ENCODE measurements at places on chromosomes 7 and 10.

- peak; percentile 97 for DNase-seq
Observed at GRCh38 chr10:87861953-87862678, 1.2 kb downstream of the KLLN start.

DNA sequence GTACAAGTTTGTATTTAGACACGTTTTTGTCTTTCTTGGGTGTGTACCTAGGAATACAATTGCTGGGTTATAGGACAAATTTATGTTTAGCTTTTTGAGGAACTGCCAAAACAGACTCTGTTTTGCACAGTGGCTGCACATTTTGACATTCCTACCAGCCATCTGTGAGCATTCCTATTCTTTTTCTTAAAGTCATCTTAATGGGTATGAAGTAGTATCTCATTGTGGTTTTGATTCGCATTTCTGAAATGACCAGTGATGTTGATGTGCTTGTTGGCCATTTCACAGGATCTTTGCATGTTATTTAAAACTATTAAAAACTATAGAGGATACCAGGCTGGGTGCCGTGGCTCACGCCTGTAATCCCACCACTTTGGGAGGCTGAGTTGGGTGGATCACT, 32.6 kb upstream of the IL15RA start:
- DNase-seq = no peak

- no peak for DNase-seq
Observed at GRCh38 chr7:83105948-83106347, 56.7 kb downstream of the PCLO start.

DNA sequence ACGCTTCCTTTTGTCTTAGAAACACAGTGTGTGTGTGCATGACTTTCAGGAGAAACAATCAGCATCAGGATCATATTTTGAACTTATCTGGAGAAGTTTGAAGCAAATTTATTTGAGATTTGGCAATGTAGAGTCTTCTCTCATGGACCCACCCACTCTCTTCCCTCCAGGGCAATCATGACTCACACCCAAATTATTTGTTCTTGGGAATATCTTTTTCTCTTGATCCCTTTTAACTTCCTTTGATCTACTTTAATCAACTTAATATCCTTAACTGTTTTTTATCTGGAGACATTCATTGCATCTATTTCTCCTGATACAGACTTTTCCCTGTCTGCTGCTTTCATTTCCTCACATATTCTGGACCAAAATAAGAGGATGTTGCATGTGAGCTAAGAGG, 1174.3 kb downstream of the GATA3 start:
- no peak for DNase-seq

DNA sequence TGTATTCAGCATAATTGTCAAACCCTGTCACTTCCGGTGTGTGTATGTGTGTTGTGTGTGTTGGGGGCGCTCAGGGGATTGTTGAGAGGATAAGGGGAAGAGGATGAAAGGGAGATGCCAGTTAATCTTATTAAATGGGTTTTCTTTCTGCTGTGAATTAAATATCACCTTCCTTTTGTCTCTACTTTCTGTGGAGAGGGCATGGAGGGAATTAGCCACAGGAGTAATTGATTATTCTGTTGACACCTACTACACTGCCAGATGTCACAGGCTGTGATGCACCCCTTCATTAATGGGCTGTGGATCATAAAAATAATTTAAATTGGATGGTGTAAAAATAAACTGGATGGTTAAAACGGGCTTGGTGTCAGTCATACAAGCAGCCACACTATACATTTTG, 311.9 kb downstream of the MDFIC start:
- DNase-seq = no peak

GRCh38 chr7:89777499-89777898, 376.8 kb upstream of the STEAP1 start:
- DNase-seq = no peak

- no peak for DNase-seq
Observed at GRCh38 chr7:123975084-123975483, 50.0 kb downstream of the SPAM1 start.

- DNase-seq = no peak
Observed at GRCh38 chr10:64023926-64024470, 502.8 kb downstream of the REEP3 start.

- DNase-seq = peak; percentile 81
Observed at GRCh38 chr10:22321156-22321923, 441 bp downstream of the BMI1 start.

DNA sequence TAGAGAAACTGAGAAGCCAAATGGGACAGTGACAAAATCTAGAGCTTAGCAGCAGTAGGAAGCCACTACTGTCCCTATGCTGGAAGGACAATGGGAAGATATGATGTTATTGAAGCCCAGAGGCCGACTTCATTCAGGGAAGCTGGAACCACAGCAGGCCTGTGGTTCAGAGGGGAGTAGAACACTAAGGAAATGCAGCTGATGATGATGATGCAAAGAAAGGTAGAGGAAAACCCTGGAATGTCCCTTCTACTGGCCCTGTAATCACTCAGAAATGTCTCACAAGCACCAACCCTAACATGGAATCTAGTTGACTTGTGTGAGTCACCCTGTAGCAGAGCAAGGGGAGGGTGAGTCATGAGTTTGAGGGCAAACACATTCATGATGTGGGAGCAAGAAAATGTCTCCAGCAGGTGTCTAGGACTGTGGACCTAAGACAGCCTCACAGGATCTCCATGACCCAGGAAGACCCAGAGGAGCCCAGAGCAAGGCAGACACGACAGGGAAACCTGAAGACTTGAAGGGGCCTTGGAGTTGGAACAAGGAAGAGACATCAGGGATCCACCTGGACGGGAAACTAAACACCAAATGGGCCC, 37.0 kb upstream of the LRRC17 start:
- DNase-seq = no peak

GRCh38 chr10:73159038-73159648, 8.7 kb downstream of the ECD start:
- peak; percentile 58 for DNase-seq

DNA sequence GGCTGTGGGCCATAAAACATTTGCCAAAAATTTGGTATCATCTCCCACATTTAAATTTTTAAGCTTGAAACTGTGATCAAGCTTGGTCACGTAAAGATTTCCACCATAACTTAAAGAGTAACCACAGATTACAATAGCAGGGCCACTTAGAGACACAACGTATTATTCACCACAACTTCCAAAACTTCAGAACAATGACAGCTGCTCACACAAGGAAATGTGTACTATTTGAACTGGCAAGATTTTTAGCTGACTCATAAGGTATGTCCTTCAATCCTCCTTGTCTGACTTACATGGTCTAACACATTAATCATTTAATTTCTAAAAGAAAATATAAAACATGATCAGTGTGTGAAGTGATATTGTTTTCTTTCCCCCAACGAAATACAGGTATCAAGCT, 234.5 kb downstream of the PARD3 start:
- DNase-seq = no peak

DNA sequence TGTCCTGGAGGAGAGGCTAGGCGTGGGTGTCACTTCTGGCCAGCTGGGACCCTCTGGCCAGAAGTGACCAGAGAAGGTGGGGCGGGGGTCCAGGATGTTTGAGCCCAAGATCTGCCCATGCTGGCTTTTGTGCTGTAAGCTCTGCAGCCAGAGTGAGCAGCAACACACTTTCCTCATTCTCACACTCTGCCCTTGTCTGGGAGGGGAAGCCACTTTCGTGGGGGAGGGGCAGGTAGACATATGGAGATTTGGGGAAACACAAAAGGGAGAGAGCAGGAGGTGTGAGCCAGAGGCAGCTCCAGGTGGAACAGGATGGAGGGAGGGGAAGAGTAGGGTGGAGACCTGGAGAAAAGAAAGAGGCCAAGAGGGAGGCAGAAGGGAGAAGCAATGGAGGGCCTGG, 31.5 kb upstream of the ADCYAP1R1 start:
- no peak for DNase-seq

DNA sequence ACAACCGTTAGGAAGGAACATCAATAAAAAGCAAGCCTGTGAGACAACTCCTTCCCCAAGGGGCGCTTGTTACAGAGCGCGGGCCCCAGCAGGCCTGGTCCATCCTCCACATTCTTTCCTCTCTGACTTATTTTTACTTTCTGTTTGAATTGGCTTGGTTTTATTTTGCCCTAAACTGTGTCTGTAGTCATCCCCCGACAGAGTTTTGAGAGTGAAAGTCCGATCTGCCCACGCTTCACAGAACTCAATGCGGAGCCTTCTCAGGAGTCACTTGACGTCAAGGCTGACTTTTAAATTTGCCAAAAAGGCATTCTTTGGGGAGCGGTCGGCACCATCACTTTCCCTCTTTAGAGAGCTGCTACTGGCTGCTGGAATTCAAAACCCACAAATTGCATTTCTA, 150.1 kb upstream of the KLF6 start:
- DNase-seq = peak; percentile 45

GRCh38 chr10:24363070-24363469, 154.1 kb downstream of the KIAA1217 start:
- no peak for DNase-seq

DNA sequence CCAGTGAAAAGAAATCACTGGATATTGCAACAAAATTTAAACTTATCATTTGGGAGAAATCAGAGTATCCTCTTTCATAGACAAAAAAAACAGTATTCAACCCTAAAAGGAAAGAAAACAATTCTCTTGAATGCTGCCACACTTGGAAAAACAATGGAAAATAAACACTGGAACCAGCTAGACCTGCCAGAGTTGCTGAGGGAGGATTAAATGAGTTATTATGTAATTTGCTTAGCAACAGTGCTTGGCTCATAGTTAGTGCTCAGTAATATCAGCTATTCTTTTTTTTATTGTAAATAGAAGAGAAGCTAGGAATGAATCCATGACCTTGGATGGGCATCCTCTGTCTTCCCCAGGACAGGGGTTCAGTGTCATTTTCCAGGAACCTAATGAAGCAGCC, 11.0 kb upstream of the ZNF273 start:
- no peak for DNase-seq
